A549 treated with CORT108297 at 1 μM for 4 hours (cell line): ENCODE measurements at places on chromosomes 16 and 17. TPM values are rescaled to one million over a fixed set of nuclear protein-coding genes. Genes with fewer than 3 reads are reported as not detected.

The CA7 gene
- total RNA-seq = 0.05 to 0.09 TPM (median 0.06 TPM) in 3 of 5 replicates, not detected in the others

The RNF157 gene
- total RNA-seq = 5.1 to 6.0 TPM (median 5.7 TPM) in 5 replicates

The QRICH2 gene
- 0.83 to 1.7 TPM (median 1.2 TPM) in 5 replicates for total RNA-seq

The KRT23 gene
- total RNA-seq = 0.08 to 0.14 TPM (median 0.10 TPM) in 3 of 5 replicates, not detected in the others

The C17orf107 gene
- 0.22 to 0.52 TPM (median 0.25 TPM) in 5 replicates for total RNA-seq

The CBX4 gene
- total RNA-seq = 27.0 to 36.2 TPM (median 34.5 TPM) in 5 replicates

The SULT1A2 gene
- total RNA-seq = 0.07 to 0.29 TPM (median 0.10 TPM) in 4 of 5 replicates, not detected in the other

The EFNB3 gene
- 1.1 to 1.6 TPM (median 1.5 TPM) in 5 replicates for total RNA-seq

The CACNG5 gene
- 0.10 TPM in 1 of 5 replicates, not detected in the others for total RNA-seq

The IGFALS gene
- 0.04 to 0.13 TPM (median 0.08 TPM) in 3 of 5 replicates, not detected in the others for total RNA-seq

The EME1 gene
- 14.9 to 16.1 TPM (median 15.6 TPM) in 5 replicates for total RNA-seq

The ZNF469 gene
- total RNA-seq = 8.3 to 15.5 TPM (median 13.0 TPM) in 5 replicates

The SPATA22 gene
- not detected in 5 replicates for total RNA-seq

The KIF18B gene
- 26.8 to 41.2 TPM (median 40.1 TPM) in 5 replicates for total RNA-seq

The SLC22A31 gene
- 1.1 to 1.8 TPM (median 1.5 TPM) in 5 replicates for total RNA-seq

The CLEC18C gene
- 0.07 to 0.24 TPM (median 0.16 TPM) in 4 of 5 replicates, not detected in the other for total RNA-seq

The HOXB8 gene
- total RNA-seq = 6.4 to 9.9 TPM (median 9.2 TPM) in 5 replicates

The RNF227 gene
- 1.2 to 1.9 TPM (median 1.5 TPM) in 5 replicates for total RNA-seq

The MFAP4 gene
- total RNA-seq = 0.05 to 0.06 TPM in 2 of 5 replicates, not detected in the others

The MOSMO gene
- 8.0 to 11.5 TPM (median 10.5 TPM) in 5 replicates for total RNA-seq

The MARCHF10 gene
- total RNA-seq = 0.58 to 1.5 TPM (median 1.0 TPM) in 5 replicates

The NPIPB9 gene
- total RNA-seq = 1.4 to 2.3 TPM (median 1.7 TPM) in 5 replicates

The EXOC7 gene
- total RNA-seq = 55.3 to 69.2 TPM (median 63.5 TPM) in 5 replicates

The TLCD3B gene
- 0.23 to 0.58 TPM (median 0.42 TPM) in 5 replicates for total RNA-seq

The IRX5 gene
- 1.3 to 2.5 TPM (median 2.1 TPM) in 5 replicates for total RNA-seq

The MYO15B gene
- total RNA-seq = 35.6 to 63.8 TPM (median 60.1 TPM) in 5 replicates

The ZP2 gene
- total RNA-seq = not detected in 5 replicates

The FA2H gene
- total RNA-seq = 30.1 to 36.2 TPM (median 33.5 TPM) in 5 replicates

The ATPAF2 gene
- 18.2 to 31.7 TPM (median 28.6 TPM) in 5 replicates for total RNA-seq

The TBC1D28 gene
- total RNA-seq = not detected in 5 replicates

The GAS2L2 gene
- total RNA-seq = 0.06 to 0.15 TPM (median 0.09 TPM) in 5 replicates

The CDR2L gene
- 37.1 to 57.1 TPM (median 52.4 TPM) in 5 replicates for total RNA-seq

The SOCS1 gene
- 0.76 to 2.6 TPM (median 1.9 TPM) in 5 replicates for total RNA-seq

The FAM171A2 gene
- 2.5 to 5.2 TPM (median 4.2 TPM) in 5 replicates for total RNA-seq

The SPATA20 gene
- total RNA-seq = 62.3 to 91.7 TPM (median 88.3 TPM) in 5 replicates

The SMIM36 gene
- not detected in 5 replicates for total RNA-seq

The PTGES3L gene
- total RNA-seq = 0.67 to 1.4 TPM (median 1.2 TPM) in 5 replicates

The MLST8 gene
- 42.1 to 58.2 TPM (median 51.9 TPM) in 5 replicates for total RNA-seq

The FASN gene
- 100 to 142 TPM (median 139 TPM) in 5 replicates for total RNA-seq

The EFTUD2 gene
- 138 to 173 TPM (median 143 TPM) in 5 replicates for total RNA-seq

The PRAC1 gene
- not detected in 5 replicates for total RNA-seq

The ABCA8 gene
- 0.15 to 0.31 TPM (median 0.22 TPM) in 5 replicates for total RNA-seq

The CCL18 gene
- not detected in 5 replicates for total RNA-seq
